ENCODE measurements at places on chromosomes 2 and 18. TPM values are rescaled to one million over a fixed set of nuclear protein-coding genes. Genes with fewer than 3 reads are reported as not detected.

SMAD2 gene
- total RNA-seq = 141 TPM

GRCh38 chr2:232441147-232441651 lies 14.8 kb upstream of the ALPI start:
- H3K4me1 ChIP-seq = no peaks in the 10 kb centered on the region
- DNase-seq = no peak
- H3K27ac ChIP-seq = no peak overlapping the region
- no peaks in the 10 kb centered on the region for H3K27me3 ChIP-seq

GRCh38 chr2:127072970-127073369 lies 34.0 kb downstream of the BIN1 start:
- H3K27ac ChIP-seq = no peak overlapping the region
- H3K27me3 ChIP-seq = no peaks in the 10 kb centered on the region
- no peak overlapping the region for H3K4me3 ChIP-seq
- H3K36me3 ChIP-seq = peaks cover 30% of the 10 kb centered on the region

DNA sequence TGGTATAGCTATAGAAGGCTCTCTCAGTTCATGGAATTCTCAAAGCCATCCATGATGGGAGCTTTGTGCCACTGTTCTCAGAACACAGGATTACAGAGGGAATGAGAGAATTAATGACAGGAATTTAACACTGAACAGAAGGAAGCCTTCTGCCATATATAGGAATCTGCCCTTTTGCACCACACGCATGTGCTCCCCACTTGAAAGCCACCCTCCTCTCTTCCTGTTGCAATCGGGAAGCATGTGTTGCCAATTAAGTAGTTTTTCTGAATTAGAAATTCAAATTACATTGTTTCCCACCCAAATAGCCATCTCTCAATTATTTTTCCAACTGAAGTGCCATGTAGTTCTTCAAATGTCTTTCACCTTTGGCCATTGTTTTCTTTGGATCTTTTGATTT lies 71.3 kb downstream of the C1D start:
- H3K36me3 ChIP-seq = no peaks in the 10 kb centered on the region
- H3K4me1 ChIP-seq = no peaks in the 10 kb centered on the region
- H3K4me3 ChIP-seq = no peak overlapping the region
- peaks cover 2% of the 10 kb centered on the region for H3K27me3 ChIP-seq
- H3K27ac ChIP-seq = no peak overlapping the region

DNA sequence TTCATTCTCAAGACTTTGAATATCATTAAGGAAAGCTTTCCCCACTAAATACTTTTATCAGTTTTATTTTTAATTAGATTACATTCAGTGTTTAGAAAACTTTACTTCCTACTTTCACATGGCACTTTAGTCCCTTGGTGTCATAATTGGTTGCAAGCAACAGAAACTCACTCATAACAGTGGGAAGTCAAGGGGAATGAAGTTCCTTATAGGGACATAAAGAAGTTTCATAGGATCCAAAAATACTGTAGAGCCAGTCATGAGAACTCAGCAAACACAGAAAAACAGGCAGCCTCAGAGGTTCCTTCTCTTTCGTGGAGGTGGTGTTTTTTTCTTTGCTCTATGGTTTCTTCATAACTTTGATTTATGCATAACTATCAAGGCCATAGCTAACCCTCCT lies 809.0 kb downstream of the BCL11A start:
- H3K27ac ChIP-seq = no peak overlapping the region
- no peak for DNase-seq
- H3K36me3 ChIP-seq = no peaks in the 10 kb centered on the region

- H3K4me3 ChIP-seq = no peak overlapping the region
- H3K27ac ChIP-seq = no peak overlapping the region
- peaks cover 2% of the 10 kb centered on the region for H3K27me3 ChIP-seq
- no peaks in the 10 kb centered on the region for H3K4me1 ChIP-seq
- H3K36me3 ChIP-seq = no peaks in the 10 kb centered on the region
Observed at GRCh38 chr2:101608408-101609310, 88.8 kb upstream of the MAP4K4 start.

DNA sequence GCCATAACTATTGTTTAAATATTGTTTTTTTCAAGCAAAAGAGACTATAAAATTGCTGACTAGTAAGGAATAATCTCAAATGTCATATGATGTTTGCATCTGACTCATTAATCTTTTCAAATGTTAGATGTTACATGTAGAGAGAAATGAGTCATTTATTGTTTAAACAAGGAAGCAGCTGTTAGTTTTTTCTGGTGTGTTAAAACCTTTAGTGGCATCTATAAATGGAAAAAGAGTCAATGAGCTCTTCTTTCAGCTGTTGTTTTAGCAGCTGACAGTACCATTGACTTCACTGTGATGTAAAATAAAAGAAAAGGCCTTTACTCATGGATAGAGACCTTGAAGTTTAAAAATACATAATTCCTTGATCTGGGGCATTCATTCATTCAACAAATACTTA lies 1.8 kb upstream of the KLHL41 start:
- no peaks in the 10 kb centered on the region for H3K36me3 ChIP-seq
- no peaks in the 10 kb centered on the region for H3K4me1 ChIP-seq
- H3K4me3 ChIP-seq = no peak overlapping the region
- DNase-seq = no peak
- H3K27ac ChIP-seq = no peak overlapping the region

RUFY4 gene
- total RNA-seq = 2.1 TPM

- H3K4me1 ChIP-seq = peaks cover 9% of the 10 kb centered on the region
- H3K36me3 ChIP-seq = peaks cover 3% of the 10 kb centered on the region
- H3K27me3 ChIP-seq = no peaks in the 10 kb centered on the region
- DNase-seq = no peak
Observed at GRCh38 chr2:46034535-46034934, 262.7 kb upstream of the EPAS1 start.

UXS1 gene
- total RNA-seq = 77.6 TPM

DQX1 gene
- 0.52 TPM for total RNA-seq

- DNase-seq = no peak
- H3K4me3 ChIP-seq = no peak overlapping the region
- no peak overlapping the region for H3K27ac ChIP-seq
- H3K4me1 ChIP-seq = no peaks in the 10 kb centered on the region
- H3K36me3 ChIP-seq = no peaks in the 10 kb centered on the region
- H3K27me3 ChIP-seq = peaks cover 5% of the 10 kb centered on the region
Observed at GRCh38 chr2:199575416-199575815, 117.7 kb upstream of the SATB2 start.

GRCh38 chr2:56715683-56716082 lies 531.9 kb downstream of the CCDC85A start:
- DNase-seq = no peak
- no peak overlapping the region for H3K4me3 ChIP-seq
- H3K27ac ChIP-seq = no peak overlapping the region
- no peaks in the 10 kb centered on the region for H3K27me3 ChIP-seq
- no peaks in the 10 kb centered on the region for H3K4me1 ChIP-seq
- H3K36me3 ChIP-seq = no peaks in the 10 kb centered on the region

GRCh38 chr2:99382143-99382542 lies 45.0 kb downstream of the EIF5B start:
- no peak for DNase-seq
- H3K4me3 ChIP-seq = no peak overlapping the region
- peaks cover 56% of the 10 kb centered on the region for H3K36me3 ChIP-seq
- H3K27me3 ChIP-seq = no peaks in the 10 kb centered on the region
- no peak overlapping the region for H3K27ac ChIP-seq
- peaks cover 10% of the 10 kb centered on the region for H3K4me1 ChIP-seq

HS6ST1 gene
- 7.9 TPM for total RNA-seq

ANKRD62 gene
- total RNA-seq = not detected

RIT2 gene
- total RNA-seq = not detected

DNA sequence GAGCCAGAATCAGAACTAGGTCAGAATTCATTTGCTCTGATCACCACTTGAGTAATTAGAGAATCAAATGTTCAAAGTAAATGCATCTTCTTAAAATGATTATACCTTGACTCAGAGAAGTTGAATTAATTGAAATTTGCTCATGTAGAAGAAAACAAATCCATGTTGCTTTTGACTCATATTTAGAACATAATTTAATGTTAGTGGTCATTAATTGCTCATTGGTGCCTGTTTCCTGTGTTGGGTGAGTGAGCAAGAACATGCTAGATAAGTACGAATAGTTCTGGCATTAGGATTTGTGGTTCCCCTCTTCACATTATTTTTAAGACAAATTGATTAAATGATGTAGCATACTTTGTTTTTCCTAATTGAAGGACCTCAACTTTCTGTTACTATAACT lies 19.0 kb downstream of the ACVR2A start:
- no peaks in the 10 kb centered on the region for H3K36me3 ChIP-seq
- DNase-seq = no peak
- H3K27ac ChIP-seq = no peak overlapping the region
- H3K4me1 ChIP-seq = peaks cover 8% of the 10 kb centered on the region

- no peaks in the 10 kb centered on the region for H3K27me3 ChIP-seq
- H3K4me1 ChIP-seq = no peaks in the 10 kb centered on the region
- H3K4me3 ChIP-seq = no peak overlapping the region
- no peak for DNase-seq
- no peak overlapping the region for H3K27ac ChIP-seq
Observed at GRCh38 chr2:187541086-187542085, 12.8 kb downstream of the TFPI start.

MFSD2B gene
- not detected for total RNA-seq

DNA sequence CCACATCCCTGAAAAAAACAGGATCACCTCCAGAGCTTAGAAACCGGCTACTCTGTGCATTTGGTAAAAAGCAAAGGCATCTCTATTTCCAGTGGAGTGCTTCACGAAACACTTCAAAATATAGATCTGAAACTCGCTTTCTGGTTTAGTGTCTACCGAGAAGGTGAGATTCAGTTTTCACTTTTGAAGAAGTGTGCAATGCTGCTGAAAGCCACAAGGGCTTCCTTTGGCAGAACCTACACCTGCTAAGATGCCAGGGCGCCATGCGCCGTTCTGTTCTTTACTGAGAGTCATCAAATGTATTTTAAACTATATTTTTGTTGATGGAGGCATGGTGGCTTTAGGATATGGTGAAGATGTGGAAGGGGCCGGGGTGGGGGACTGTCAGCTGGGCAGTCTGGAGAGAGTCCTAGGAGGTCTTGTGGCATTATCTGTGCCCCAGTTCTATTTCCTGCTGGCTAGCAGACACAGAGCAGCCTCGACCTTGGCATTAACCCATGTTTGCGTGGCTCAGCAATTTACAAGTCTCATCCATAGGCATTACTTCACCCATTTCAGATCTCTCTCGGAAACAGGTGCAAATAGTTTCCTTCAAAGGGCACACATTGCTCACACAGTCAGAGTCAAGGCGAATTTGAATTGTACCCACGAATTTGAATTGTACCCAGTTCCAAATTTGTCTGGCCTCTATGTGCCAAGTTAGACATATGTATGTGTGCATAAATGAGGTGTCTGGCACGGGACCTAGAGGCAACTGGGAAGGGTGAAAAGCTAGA lies 46.7 kb upstream of the KCNF1 start:
- H3K27ac ChIP-seq = no peak overlapping the region
- DNase-seq = peak; percentile 49
- H3K4me3 ChIP-seq = peak overlapping the region; percentile 7
- peaks cover 38% of the 10 kb centered on the region for H3K27me3 ChIP-seq
- peaks cover 45% of the 10 kb centered on the region for H3K4me1 ChIP-seq
- no peaks in the 10 kb centered on the region for H3K36me3 ChIP-seq

- peaks cover 28% of the 10 kb centered on the region for H3K27me3 ChIP-seq
- no peak overlapping the region for H3K4me3 ChIP-seq
- H3K27ac ChIP-seq = no peak overlapping the region
Observed at GRCh38 chr2:239438368-239438767, 37.5 kb upstream of the HDAC4 start.

SNORC gene
- 1.1 TPM for total RNA-seq

ATAD2B gene
- total RNA-seq = 24.7 TPM

MC4R gene
- not detected for total RNA-seq

ALLC gene
- total RNA-seq = not detected

DNA sequence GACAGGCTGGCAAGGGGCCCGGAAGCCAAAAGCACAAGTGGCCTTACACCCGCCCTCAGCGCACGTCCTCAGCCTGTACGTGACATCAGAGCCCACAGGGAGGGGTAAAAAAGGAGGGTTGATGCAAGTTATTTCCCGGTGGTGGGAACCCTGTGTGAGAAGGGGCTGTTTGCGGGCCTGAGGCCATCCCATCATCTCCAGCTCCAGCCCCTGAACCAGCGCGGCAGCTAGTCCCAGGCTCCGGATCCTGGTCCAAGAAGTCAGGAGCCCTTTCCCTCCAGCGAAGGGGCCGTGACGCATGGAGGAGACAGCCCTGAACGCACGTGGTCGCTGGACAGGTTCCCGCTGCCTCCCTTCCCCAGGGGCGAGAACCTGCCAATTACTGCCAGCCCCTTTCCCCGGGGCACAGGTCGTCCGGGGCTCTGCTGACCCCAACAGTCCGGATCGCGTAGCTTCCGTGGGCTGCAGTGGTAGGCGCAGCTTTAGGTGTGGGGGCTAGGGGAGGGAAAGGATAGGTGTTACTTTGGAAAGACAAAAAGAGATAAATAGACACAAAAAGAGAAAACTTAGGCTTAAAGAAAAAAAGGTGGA lies 1.3 kb upstream of the LRP2 start:
- peak; percentile 62 for DNase-seq
- peaks cover 40% of the 10 kb centered on the region for H3K4me1 ChIP-seq
- peaks cover 52% of the 10 kb centered on the region for H3K27me3 ChIP-seq
- H3K36me3 ChIP-seq = no peaks in the 10 kb centered on the region
- H3K4me3 ChIP-seq = peak overlapping the region; percentile 82

GRCh38 chr2:10778724-10779115 lies 33.9 kb downstream of the PDIA6 start:
- no peaks in the 10 kb centered on the region for H3K27me3 ChIP-seq
- peak overlapping the region; percentile 19 for H3K27ac ChIP-seq
- H3K4me3 ChIP-seq = no peak overlapping the region
- no peaks in the 10 kb centered on the region for H3K4me1 ChIP-seq

ACVR2A gene
- total RNA-seq = 9.2 TPM

DNA sequence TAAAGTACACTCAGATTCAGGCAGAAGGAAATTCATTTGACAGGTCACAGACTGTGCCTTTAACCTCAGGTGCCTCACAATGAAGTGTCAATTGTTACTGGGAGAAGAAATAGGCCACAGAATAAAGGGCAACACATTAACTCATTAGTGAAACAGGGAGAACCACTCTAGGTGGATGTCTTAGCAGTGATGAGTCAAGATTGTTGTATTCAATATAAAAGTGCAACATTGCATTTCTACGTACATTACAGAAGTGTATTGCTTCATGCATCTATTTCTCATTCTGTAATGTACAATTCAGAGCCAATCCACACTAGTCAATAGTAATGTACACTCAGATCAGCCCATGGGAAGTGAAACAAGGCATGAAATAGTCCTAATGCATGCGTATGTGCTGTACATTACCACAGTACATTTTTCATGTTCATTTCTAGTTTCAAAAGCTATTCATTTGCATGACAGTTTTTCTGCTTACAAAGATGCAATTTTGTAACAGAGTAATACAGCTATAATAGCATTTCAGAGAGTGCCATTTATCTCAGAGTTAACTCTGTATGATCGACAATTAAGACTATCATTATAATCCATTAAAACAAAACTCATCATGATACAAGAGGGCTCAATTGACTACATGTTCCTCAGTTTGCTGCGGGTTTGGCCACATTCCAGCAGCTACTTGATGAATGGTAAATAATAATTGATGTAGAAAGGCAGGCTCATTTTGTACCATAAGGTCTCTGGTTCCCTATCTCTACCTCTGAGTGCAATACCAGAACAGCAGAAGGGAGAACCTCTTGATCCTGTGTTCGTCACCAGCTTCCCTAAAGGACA lies 12.2 kb upstream of the ARL5A start:
- no peak for DNase-seq
- H3K4me3 ChIP-seq = no peak overlapping the region
- H3K27ac ChIP-seq = no peak overlapping the region
- peaks cover 6% of the 10 kb centered on the region for H3K27me3 ChIP-seq
- no peaks in the 10 kb centered on the region for H3K36me3 ChIP-seq

Data from activated CD4-positive, alpha-beta T cell treated with anti-CD3 and anti-CD28 coated beads, Interleukin-2, amount 10 ng/mL, durations not matched to agents 7 days and 5 days (primary cell).